Stimulated activated CD4-positive, alpha-beta T cell treated with anti-CD3 and anti-CD28 coated beads, Interleukin-2, amount 100 ng/mL, for 4 hours (primary cell): ENCODE measurements at places on chromosomes 2 and 18.

DNA sequence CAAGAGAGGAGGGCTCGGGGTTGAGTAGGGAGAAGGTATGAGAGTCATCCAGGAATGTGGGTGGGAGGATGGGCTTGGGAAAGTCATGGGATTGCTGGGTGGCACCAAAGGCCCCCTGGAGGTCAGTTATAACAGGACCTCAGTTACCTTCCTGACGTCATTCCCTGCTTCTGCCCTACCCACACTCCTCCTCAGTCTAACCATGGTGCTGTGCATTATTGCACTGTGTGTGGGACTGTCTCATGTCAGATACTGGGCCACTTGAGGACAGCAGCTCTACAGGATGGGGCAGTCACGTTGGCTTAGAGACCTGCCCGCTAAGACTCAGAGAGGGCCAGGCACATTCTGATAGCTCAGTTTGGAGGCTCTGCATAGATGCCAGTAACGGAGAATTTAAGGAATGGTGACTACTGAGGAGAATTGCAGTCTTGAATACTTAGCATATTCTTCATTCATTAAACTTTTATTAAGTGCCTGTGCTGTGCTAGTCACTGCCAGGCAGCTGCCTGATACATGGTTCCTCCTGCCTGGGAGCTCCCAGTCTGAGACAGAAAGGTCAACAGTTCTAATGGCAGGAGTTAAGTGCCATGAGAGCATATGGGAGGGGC is 90.5 kb downstream of the LAMA3 start:
- no peak for DNase-seq

GRCh38 chr2:102065675-102066252 is 74.0 kb downstream of the IL1R2 start:
- DNase-seq: no peak

- DNase-seq: no peak
Measured at GRCh38 chr2:46813020-46813415, 102.6 kb downstream of the MCFD2 start.

DNA sequence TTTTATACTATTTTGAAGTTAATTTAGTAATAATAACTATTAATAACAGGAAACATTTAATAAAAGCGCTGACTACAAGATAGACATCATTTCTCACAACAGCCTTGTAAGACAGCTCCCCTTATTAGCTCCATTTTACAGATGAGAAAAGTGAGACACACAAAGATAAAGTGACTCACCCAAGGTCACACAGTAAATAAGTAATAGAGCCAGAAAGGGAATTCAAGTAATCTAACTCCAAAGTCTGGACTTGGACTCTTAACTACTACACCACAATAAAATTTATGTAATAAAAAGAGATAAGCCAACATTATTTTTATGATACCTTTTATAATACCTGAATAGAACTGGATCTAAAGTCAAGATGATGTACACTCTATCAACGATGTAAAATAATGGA is 25.3 kb downstream of the EXOC6B start:
- DNase-seq: no peak

DNA sequence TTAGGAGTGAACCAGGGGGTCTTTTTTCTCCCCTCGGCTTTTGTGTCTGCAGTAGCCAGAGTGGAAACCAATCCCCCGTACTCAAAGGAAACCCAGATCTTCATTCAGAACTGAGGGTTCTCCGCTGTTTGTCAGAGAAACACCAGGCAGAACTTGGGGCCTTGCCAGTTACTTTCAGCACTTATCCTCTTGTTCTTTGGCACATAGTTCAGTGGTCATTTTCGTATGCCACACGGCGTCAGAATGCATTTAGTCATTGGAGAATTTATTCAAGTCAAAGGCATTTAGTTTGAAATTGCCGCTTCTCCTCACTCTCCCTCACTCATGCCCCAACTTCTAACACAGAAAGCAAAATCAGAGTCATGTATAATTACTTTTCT is 102.9 kb downstream of the CABLES1 start:
- DNase-seq: no peak

- DNase-seq: no peak
Measured at GRCh38 chr18:35029770-35030169, 11.4 kb upstream of the MAPRE2 start.

DNA sequence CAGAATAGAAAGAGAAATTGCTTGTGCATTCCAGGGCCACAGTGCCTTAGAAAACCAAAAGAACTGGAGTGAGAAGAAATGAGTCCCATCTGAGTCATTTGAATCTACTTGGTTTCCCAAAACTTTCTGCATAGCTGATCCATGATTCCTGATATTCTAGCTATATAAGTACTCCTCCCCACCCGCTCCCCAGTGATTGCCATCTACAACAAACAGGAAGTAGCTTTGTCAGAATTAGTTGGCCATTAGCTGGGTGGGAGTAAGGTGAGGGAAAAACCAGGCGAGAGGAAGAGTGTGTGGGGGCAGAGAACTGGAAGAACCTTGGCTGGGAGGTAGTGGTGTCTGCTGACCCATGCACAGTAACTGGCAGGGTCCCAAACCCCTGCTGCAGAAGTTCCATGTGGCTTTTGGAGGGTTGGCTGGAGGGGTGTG is 122.1 kb downstream of the ACAA2 start:
- no peak for DNase-seq

GRCh38 chr18:34330308-34330707 is 105.6 kb upstream of the NOL4 start:
- DNase-seq: no peak

- no peak for DNase-seq
Measured at GRCh38 chr2:218265626-218266025, 4.3 kb downstream of the AAMP start.

DNA sequence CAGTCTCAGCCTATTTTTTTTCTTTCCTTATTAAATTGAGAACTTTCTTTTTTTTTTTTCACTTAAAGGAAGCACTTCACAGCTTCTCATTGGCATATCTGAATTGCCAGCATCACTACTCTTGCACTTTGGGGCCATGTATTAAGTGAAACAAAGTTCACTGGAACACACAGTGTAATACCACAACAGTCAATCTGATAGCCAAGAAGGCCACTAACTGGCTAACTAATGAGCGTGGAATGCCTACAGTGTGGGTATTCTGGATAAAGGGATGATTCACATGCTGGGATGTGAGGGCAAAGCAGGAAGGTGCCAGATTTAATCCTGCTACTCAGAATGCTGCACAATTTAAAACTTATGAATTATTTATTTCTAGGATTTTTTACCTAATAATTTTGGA is 11.7 kb upstream of the C18orf63 start:
- DNase-seq: no peak

DNA sequence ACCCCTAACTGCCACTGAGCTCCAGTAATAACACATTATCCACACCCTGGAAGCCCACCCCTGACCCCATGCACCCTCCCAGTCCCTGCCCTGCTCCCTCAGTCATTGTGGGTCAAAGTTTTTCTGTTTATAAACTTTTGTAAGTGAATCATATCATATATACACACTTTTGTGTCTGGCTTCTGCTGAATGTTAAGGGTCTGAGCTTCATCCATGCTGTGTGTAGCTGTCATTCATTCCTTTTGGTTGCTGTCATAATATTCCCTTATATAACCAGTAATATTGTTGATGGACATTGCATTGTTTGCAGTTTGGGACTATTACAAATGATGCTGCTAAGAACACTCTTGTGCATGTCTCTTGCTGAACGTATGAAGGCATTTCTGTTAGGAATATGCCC is 14.5 kb downstream of the CNNM4 start:
- no peak for DNase-seq

GRCh38 chr2:38524580-38524979 is 78.1 kb downstream of the HNRNPLL start:
- no peak for DNase-seq

DNA sequence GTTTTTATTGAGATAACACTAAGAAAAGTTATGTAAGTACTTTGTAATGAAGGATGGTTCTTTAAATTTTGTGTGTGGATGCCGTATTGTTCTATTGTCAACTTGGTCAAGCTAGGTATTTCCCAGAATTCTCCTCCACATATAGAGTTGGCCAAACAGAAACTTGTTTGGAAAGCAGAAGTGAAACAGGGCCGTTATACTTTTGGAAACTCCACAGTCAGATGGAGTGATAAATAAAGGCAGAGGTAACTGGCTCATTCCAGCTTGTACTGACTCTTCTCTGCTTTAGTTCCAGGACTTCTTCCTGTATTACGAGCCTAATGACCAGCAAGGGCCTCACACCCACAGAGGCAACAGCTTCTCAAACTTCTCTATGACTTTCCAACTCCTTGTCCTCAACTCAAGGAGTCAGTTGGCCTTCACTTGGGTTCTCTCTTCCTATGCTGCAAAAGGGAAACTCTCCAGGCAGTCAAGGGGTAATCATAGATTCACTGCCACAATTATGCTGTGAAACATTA is 16.4 kb upstream of the STARD7 start:
- DNase-seq: no peak

DNA sequence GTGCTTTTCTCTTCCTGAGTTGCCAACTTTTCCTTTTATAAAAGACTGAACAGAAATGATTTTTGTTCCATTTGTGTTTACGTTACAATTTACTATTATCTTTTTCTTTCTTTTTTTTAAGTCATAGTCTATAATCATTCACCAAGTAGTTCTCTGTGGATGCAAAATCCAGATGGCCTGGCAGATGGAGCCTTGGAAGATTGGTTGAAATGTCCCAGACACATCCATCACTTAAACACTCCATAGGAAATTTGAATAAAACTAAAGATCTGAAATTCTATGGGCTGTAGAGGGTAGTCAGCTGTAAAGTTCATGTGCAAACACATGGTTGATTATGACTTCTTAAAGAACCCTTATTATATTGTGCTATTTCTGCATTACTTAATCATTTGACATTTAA is 164.8 kb upstream of the DOCK10 start:
- no peak for DNase-seq

- no peak for DNase-seq
Measured at GRCh38 chr2:203549406-203549805, 14.3 kb upstream of the RAPH1 start.

- no peak for DNase-seq
Measured at GRCh38 chr2:101433465-101433864, 41.4 kb downstream of the RFX8 start.

DNA sequence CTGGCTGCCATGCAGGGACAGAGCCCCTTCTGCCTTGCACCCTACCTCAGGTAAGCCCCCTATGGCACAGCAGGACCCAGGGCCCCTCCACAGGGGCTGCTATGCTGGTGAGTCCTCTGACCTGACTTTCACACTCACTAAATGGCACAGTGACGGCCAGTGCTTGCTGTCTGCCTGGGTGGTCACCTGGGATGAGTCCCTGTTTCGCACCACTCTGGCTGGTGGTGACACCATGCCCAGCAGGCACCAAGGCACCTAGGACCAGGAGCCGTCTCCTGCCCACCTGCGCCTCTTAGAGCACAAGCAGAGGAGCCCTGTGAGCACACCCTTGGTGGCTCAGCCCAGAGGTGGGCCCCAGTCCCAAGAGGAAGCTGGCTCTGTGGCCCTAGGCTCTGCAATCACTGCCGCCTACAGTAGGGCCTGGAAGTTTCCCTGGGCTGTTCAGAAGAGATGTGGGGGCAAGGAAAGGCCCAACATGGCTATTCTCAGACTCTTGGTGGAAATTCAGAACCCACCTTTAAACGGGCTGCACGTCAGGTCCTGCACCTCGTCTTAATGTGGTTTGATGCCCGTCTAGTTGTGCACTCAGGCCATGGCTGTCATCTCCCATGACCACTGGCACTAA is 96.0 kb downstream of the PLB1 start:
- DNase-seq: no peak

DNA sequence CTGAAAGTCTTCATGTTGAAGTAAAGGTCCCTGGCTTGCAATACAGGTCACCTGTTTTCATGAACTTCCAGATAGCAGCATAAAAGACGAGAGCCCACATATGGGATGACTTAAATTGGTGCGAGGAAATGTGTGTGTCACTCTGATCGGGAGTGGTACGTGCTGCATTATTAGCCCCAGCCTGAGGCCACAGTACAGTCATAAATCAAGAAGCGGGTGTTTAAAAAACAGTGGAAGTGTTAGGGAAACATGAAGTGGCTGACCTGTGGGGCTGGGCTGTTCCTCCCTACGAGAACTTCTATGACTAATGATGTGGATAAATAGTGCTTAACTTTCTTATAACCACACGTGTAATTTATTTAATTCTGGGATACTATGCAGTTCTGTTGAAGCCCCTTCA is 24.4 kb downstream of the RDH14 start:
- DNase-seq: no peak

DNA sequence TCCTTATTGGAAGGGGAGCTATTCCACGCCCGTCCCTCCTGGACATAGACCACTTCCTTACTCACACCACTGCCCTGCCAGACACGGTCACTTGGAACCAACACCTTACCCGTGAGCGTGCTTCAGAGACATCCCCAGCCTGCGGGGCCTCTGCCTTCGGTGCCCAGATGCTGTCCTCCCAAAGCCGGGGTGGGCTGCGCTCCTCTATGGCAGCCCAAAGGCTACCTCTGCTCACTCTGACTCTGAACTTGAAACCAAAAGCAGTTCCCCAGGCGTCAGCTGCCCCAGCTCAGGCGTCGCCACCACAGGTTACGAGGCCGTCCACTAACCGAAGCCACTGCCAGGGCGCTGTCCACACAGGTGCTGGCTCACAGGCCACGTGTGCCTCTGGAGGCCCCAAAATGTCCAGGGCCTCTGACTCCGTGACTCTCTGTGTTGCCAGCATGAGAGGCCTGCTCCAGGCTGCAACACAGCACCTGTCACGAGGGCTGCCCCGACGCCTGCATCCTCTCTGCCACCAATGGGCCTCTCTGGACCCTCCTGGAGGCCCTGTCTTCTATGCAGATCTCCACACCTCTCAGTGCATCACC is 23.8 kb downstream of the HDAC4 start:
- DNase-seq: no peak

DNA sequence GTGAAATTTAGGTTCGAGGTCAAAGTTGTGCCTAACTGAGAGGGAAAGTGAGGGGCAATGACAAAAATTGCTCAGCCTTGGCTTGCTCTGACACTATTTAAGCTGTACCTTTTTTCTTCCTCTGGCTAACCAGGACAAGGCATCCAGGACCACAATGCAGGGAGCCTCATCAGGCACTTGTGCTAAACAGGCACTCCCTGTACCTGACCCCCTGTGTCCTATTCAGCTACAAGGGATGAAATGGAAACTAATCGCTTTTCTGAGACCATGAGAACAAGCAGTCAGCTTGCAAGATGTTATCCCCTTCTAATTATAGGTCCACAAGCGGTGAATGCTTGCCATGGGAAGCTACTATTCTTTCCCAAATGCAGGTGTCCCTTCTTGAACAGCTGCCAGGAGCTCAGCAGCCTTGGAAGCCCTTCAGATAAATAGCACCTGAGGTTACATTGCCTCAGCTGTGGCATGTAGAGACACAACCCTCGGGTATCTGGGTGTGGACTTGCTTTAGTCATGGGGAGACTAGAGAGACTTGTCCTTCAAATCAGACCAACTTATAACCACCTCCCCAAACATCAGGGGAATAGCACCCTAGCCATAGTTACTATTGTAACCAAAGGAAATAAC is 19.1 kb upstream of the ITGA6 start:
- DNase-seq: no peak

DNA sequence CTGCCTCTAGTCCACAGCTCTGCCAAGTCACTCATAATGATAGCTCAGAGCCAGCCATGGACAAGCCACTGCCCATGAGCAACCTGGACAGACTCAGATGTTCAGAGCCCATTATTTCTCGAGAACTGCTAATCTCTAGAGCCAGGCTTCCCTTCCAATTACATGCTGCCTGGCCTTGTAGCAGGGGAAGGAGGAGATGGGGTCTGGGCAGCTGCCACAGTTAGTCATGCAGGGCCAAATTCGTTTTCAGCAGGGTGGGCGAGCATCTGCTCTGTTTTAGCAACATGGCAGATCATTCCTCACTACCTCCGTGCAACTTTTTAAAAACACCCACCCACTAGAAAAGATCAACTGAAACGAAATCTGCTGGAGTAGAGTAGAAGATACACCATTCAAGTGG is 141.8 kb downstream of the MYO5B start:
- no peak for DNase-seq

- DNase-seq: no peak
Measured at GRCh38 chr2:186771850-186772463, 77.0 kb downstream of the ZSWIM2 start.
